ENCODE measurements at places on chromosomes 6 and 20.

- no peak for DNase-seq
These were observed 358.4 kb downstream of the BTBD3 start for GRCh38 chr20:12276011-12276673.

GRCh38 chr20:61630391-61630650 lies 378.3 kb downstream of the CDH4 start:
- no peak for DNase-seq

GRCh38 chr6:29236060-29236459 lies 65.4 kb downstream of the OR2J2 start:
- DNase-seq = no peak

GRCh38 chr6:593907-594212 lies 63.0 kb downstream of the HUS1B start:
- DNase-seq = no peak

- no peak for DNase-seq
These were observed 821.3 kb downstream of the TFAP2A start for GRCh38 chr6:9593554-9593953.

DNA sequence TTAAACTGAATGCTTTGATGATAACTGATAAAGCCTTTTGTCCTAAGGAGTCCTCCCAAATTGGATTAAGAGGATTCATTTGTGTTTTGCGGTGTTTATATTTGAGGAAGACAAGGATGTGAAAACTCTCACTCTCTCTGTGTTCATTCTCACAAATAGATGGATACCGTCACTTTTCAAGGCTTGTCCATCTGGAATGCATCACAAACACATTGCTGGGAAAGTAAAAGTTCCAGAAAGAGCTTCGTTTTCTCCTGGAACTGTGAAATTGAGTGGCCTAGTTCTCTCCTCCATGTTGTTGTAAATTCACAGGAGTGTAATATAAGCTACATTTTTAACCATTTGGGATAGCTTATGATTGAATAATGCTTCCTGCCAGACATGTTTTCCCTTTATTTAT lies 581.6 kb upstream of the FLRT3 start:
- no peak for DNase-seq

DNA sequence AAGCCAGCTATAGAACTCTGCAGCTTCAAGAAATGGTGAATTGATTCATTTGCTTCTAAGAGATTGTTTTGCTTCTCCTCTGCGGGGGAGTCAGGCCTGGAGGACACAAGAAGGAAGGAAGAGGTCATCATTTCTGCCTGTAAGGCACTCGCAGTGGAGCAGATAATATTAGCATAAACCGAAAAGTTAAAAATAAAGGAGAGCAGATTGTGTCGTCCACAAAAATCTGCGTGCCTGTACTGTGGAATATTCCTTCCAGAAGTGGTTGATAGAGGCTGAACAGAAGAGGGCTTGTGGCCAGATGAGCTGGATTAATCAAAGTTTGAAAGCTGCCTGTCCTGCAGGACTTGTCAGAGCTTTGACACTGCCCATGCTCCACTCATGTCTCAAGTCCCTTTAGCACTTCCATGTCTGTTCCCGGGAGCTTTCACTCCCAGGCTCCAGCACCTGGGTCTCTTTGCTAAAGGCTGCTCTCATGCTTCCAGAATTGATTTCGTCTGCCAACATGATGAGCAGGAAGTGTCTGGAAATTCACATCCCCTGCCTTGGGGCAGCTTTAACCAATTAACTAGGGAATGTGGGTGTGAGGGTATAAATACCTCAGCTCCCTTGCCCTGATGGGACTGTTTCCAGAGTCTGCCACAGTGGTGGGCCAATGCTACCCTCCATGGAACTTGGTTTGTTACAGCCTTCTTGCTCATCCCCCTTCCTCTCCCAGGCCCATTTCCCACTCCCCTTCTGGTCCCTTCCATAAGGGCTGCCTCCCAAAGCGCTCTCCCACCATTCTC lies 65.1 kb upstream of the STX16 start:
- DNase-seq = no peak

DNA sequence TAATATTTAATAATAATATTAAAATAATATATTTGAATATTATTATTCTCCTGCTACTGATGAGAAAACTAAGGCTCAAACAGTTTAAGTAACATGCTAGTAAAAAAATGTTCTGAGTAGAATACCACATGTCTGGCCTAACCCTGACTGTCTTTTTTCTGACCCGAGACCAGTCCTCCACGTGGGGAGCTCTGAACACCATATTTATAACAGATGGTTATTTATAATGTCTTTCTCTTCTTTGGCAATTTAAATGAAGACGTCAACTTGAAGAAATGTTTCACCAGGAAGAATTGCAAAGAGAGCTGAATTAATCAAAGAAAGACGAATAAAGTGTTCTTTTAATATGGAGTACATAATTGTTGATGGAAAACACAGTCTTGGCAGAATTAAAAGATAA lies 82.0 kb downstream of the SLC22A3 start:
- no peak for DNase-seq

DNA sequence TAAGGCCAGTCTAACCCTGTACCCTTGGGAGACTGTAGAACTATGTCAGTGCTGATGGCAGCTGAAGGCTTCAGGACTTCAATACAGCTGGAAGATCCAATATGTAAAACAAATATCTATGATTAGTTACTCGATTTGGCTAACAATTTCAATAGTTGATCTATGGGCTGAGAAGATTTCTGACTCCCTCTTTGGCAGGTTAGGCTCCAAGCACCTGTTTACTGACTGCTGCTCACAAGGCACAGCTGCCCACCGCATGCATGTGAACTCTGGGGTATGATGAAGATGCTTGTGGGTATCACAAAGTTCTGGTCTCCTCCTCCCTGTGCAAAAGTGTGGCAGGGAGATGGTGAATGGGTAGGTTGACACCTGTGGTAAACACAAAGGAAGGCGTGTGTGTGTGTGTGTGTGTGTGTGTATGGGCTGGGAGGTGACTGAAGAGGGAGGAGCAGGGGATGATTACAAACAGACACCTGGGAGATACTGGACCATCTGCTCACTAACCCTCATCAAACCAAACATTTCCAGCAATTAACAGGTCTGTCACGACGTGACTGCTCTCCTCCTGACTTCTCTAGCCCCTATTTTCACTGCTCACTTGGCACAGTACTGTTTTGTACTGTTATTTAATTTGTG lies 18.1 kb downstream of the ELMO2 start:
- no peak for DNase-seq

GRCh38 chr20:64216910-64217309 lies 38.6 kb upstream of the PCMTD2 start:
- DNase-seq = no peak

DNA sequence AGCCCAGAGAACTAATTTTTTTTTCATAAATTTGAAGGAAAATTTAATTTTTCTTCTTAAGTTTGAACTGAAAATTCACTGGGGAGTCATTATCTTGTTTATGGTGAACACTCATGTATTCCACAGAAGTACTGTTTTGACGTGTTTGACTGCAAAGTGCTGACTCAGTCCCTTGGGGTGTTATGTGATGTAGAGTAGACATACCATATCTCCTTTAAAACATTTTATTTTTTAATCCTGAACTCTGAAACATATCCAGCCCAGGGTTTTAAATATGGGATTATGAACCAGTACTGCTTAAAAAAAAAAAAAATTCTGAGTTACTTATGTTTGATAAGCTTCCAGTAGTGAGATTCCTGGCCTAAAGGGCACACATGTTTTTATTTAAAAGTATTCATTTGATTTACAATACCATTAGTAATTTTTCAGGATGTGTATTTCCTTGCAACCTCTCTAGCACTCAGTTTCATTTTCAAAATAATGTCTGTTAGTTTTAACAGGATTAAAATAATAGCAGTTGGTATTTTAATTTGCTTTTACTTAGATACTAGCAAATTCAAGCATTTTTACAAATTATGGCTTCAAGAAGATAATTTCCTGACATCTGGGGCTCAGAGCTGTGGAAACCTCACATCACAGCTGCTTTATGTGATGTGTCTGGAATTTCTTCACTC lies 81.7 kb upstream of the PDE10A start:
- no peak for DNase-seq
